HT-29 (cell line): ENCODE measurements at places on chromosomes 5 and 9. TPM values are rescaled to one million over a fixed set of nuclear protein-coding genes. Genes with fewer than 3 reads are reported as not detected.

The ACOT12 gene
- not detected in 2 replicates for total RNA-seq

The ZNF454 gene
- not detected in 2 replicates for total RNA-seq

The LCP2 gene
- not detected in 2 replicates for total RNA-seq

The LIX1 gene
- not detected in 2 replicates for total RNA-seq

GRCh38 chr5:116176121-116176520 is 91.3 kb downstream of the COMMD10 start:
- no peak for DNase-seq

GRCh38 chr5:157835041-157835440 is 23.9 kb downstream of the CLINT1 start:
- DNase-seq: no peak

DNA sequence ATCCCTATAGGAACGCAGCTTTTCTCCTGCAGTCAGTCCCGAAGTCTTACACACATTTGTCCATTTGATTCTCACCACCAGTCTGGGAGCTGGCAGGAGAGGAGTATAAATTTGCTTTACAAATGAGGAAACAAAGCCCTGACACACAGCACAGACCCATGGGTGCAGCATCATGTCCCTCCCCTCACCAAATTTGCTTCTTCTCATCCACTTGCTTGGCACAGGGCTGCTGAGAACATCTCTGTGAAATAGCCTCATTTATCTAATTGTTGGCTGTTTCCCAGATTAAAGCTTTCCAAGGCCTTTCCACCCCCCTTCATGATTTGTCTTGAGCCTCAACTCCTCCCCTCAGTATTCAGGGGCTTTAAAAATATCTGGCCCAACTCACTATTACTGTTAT is 11.3 kb upstream of the ADRB2 start:
- DNase-seq: no peak

GRCh38 chr5:14708551-14708950 is 44.0 kb downstream of the OTULIN start:
- no peak for DNase-seq

GRCh38 chr9:110452227-110452801 is 114.7 kb upstream of the TXNDC8 start:
- DNase-seq: peak; percentile 47

DNA sequence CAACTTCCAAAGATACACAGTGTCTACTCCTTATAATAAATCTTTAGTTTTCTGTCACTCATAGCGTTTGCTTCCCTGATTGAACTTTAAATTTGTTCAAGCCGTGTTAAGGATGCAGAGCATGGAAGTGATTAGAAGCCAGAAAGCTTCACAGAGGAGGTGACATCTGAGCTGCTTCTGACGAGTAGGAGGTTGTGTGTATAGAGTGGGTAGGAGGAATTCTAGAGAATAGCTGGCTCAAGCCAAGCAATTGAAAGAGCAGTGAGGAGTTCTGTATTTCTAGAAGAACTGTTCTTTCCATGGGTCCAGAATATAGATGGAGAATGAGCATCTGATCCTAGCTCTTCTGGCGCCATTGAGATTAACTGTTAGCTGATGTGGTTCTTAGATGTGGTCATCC is 6.0 kb downstream of the NUDT2 start:
- no peak for DNase-seq
